Neural progenitor cell (in vitro differentiated cells): ENCODE measurements at places on chromosomes 7 and 10.
A peak's percentile ranks its signal among the peaks of the same experiment; 100 is the strongest.

- no peak for DNase-seq
These were observed 111.8 kb downstream of the HPSE2 start for GRCh38 chr10:99123851-99124250.

GRCh38 chr10:8056871-8057331 lies 2.4 kb downstream of the GATA3 start:
- DNase-seq = peak; percentile 46

DNA sequence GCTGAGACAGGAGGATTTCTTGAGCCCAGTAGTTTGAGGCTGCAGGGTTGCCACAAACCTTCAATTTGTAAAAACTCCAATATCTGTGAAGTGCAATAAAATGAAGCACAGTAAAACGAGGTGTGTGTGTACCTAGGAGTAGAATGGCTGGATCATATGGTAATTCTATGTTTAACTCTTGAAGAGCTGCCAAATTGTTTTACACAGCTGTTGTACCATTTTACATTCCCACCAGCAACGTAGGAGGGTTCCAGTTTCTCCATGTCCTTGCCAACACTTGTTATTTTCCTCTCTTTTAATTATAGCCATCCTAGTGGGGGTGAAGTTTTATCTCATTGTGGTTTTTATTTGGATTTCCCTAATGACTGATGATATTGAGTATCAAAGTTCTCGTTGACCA lies 16.2 kb downstream of the PLEKHA1 start:
- no peak for DNase-seq

DNA sequence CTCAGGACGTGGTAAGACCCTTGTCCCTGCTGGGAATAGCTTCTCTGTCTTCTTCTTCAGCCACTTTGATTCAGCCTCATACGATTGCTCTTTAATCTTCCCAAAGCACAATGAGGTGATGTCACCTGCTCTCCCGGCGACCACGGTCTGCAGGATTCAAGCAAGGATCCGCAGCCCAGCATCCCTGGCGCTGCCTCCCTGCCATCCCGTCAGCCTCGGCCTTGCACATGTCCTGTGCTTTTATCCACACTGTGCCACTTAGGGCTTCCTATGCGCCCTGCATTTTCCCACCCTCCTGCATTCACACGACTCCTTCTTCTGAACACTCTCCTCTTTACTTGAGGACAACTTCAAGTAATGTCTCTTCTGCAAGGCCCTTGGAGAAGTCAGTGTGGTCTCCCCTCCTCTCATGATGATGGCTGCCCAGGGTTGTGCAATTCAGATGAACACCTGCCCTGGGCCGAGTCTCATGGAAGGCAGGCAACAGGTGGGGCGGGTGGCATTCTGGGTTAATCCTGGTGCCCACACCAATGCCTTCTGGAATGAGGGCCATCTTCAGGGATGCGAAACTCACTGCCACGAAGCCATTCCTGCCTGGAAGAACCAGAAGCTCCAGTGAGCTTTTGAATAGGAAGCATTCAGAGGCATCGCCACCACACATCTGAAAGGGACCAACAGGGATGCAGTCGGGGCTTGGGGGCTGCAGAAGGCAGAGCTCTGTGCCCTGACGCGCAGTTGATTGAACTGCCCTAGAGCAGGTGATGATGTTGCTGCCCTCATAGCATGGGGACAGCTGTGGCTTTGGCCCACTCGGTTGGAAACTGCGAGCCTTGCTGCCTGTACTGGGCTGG lies 287.5 kb downstream of the GLRX3 start:
- DNase-seq = no peak

GRCh38 chr10:27779462-27780015 lies 33.9 kb upstream of the MKX start:
- DNase-seq = no peak

- DNase-seq = no peak
These were observed 2.9 kb downstream of the ADD3 start for GRCh38 chr10:110010486-110011378.

- DNase-seq = no peak
These were observed 9.9 kb downstream of the DIP2C start for GRCh38 chr10:679556-679955.

GRCh38 chr7:129671266-129671665 lies 59.7 kb downstream of the NRF1 start:
- no peak for DNase-seq

DNA sequence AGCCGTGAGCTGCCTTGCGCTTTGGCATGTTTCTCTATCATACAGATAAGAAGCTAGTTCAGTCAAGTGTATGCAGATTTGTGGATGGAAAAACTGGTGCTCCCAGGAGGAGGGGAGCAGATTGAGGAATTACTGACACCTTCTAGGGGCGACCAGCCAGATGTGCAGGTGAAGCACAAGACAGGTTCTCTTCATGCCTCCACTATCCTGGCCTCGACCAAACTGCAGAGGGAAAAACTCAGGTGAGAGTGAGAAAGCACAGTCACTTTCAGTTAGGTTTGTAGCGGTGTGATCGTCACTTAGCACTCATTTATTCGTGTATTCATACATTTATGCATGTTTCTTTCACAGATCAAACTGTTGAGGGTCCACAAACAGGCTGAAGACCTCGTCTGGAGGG lies 600 bp upstream of the DBNL start:
- DNase-seq = no peak

DNA sequence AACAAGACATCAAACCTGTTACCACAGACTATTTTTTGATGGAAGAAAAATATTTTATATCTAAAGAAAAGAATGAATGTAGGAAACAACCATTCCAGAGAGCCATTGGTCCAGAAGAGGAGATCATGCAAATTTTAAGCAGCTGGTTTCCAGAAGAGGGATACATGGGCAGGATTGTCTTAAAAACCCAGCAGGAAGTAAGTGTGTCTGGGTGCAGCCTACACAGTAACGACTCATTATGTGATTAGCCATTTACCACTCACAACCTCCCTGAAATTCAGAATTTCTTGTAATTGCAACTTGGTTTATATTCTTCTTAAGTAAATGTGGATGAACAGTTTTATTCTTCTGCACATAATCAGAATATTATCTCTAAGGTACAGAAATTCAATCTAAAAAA lies 46.2 kb downstream of the NOC3L start:
- DNase-seq = no peak

DNA sequence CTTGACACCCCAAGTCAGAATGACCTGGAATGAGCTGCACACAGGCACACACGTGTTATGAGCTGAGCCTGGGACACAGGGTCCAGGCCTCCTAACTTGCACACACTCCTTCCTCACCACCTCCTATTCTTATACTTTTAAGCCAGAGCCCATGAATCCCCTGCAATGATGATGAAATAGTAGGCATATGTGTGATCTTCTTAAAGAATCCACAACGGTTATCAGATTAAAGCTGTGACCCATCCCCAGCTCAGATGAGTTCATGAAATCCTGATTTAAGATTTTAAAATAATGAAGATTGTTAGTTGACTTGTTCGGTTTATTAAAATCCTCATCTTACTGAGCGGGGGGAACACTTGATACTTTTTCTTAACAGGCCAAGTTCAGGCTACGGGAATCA lies 38.6 kb downstream of the PITRM1 start:
- no peak for DNase-seq

DNA sequence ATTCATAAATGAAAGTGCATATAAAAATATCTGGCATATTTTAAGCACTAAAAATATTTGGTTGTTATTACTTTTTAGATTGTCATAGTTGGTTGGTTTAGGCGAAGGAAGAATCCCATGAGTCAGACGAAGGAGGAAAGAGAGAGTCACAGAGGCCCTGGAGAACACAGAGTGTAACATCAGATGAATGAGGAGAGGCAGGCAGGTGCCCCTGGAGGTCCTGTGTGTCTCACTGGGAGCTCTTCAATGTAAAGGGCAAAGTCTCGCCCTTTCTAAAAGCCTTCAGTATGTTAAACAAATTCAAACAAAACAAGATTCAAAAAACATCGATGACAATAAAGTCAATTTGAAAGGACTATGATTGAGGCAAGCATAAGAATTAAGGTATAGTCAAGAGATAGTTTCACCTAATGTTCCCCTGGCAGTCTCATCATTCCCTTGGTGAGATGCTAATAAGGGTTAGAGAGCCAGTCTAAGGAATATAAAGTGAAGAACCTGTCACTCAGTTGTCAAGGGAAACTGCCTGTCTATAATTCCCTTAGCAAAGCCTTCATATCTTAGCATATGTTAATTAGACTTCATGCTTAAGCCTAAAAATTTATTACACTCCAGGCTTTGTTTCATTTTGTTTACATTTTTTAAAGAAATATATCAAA lies 194.3 kb downstream of the TPK1 start:
- no peak for DNase-seq
